CD8-positive, alpha-beta memory T cell (primary cell): ENCODE measurements at places on chromosomes 1 and 21. TPM values are rescaled to one million over a fixed set of nuclear protein-coding genes. Genes with fewer than 3 reads are reported as not detected.
A peak's percentile ranks its signal among the peaks of the same experiment; 100 is the strongest.

The DIRAS3 gene
- total RNA-seq, result 0.16 TPM

The S100A1 gene
- total RNA-seq, result not detected

The GPR89A gene
- 31.0 TPM for total RNA-seq

The RNF11 gene
- 37.4 TPM for total RNA-seq

The FCMR gene
- 75.6 TPM for total RNA-seq

The CDC20 gene
- 129 TPM for total RNA-seq

The HCRTR1 gene
- total RNA-seq, result not detected

The SPATA46 gene
- not detected for total RNA-seq

DNA sequence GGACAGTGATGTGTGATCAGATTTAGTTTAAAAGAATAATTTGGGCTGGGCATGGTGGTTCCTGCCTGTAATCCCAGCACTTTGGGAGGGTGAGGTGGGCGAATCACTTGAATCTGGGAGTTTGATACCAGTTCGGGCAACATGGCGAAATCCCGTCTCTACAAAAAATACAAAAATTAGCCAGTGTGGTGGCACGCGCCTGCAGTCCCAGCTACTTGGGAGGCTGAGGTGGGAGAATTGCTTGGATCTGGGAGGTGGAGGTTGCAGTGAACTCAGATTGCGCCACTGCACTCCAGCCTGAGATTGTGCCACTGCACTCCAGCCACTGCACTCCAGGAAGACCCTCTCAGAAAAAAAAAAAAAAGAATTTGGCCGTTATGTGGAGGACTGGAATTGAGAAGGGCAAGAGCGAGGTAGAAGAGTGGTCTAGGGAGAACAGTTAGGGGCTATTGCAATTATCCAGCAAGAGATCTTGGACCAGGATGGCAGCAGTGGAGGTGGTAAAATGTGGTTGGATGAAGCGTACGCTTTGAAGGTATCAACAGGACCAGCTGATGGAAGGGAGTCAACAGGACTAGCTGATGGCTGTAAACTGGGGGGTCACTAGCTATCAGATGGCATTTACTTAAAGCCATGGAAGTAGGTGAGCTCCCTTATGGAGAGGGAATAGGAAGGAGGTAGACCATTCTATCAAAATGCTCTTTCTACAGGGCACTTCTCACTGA lies 9.6 kb downstream of the BTBD19 start:
- DNase-seq, result no peak
- peaks cover 19% of the 10 kb centered on the region for H3K4me1 ChIP-seq
- H3K36me3 ChIP-seq, result no peaks in the 10 kb centered on the region
- no peak overlapping the region for H3K27ac ChIP-seq
- no peaks in the 10 kb centered on the region for H3K27me3 ChIP-seq

- H3K27me3 ChIP-seq, result no peaks in the 10 kb centered on the region
- H3K4me1 ChIP-seq, result no peaks in the 10 kb centered on the region
- no peak for DNase-seq
- no peaks in the 10 kb centered on the region for H3K36me3 ChIP-seq
Measured at GRCh38 chr1:186754542-186755145, 74.1 kb upstream of the PLA2G4A start.

DNA sequence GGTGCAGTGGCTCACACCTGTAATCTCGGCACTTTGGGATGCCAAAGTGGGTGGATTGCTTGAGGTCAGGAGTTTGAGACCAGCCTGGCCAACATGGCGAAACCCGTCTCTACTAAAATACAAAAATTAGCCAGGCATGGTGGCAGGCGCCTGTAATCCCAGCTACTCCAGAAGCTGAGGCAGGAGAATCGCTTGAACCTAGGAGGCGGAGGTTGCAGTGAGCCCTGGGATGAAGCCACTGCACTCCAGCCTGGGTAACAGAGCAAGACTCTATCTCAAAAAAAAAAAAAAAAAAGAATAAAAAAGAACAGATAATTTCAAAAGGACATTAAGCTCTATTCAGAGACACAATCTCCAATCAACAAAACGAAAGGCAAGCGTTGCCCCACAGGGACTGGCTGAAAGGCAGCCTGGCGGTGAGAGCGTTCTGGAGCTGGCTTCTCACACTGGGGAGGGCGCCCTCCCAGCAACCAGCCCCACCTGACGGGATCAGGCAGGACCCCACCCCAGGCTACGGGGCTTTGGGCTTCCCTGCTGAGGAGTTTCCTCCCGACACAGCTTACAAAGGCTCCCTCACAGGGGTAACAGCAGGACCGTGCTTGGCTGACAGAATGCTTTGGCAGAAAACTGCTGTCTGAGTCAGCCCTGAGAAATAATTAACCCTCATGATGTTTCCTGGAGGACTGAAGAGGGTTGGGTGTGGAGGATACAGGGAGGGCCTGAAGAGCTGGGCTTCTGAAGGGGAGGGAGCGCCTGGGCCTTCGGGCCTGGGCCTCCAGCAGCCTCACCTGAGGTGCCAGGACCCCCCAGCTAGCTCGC lies 31.1 kb upstream of the SRP9 start:
- no peaks in the 10 kb centered on the region for H3K27me3 ChIP-seq
- no peak overlapping the region for H3K27ac ChIP-seq
- DNase-seq, result no peak
- H3K4me1 ChIP-seq, result no peaks in the 10 kb centered on the region
- H3K36me3 ChIP-seq, result no peaks in the 10 kb centered on the region
- H3K4me3 ChIP-seq, result no peak overlapping the region

- peaks cover 43% of the 10 kb centered on the region for H3K4me1 ChIP-seq
- peak overlapping the region; percentile 69 for H3K27ac ChIP-seq
- H3K4me3 ChIP-seq, result no peak overlapping the region
- H3K27me3 ChIP-seq, result no peaks in the 10 kb centered on the region
- H3K36me3 ChIP-seq, result no peaks in the 10 kb centered on the region
Measured at GRCh38 chr1:160538985-160539651, 16.1 kb upstream of the SLAMF6 start.

DNA sequence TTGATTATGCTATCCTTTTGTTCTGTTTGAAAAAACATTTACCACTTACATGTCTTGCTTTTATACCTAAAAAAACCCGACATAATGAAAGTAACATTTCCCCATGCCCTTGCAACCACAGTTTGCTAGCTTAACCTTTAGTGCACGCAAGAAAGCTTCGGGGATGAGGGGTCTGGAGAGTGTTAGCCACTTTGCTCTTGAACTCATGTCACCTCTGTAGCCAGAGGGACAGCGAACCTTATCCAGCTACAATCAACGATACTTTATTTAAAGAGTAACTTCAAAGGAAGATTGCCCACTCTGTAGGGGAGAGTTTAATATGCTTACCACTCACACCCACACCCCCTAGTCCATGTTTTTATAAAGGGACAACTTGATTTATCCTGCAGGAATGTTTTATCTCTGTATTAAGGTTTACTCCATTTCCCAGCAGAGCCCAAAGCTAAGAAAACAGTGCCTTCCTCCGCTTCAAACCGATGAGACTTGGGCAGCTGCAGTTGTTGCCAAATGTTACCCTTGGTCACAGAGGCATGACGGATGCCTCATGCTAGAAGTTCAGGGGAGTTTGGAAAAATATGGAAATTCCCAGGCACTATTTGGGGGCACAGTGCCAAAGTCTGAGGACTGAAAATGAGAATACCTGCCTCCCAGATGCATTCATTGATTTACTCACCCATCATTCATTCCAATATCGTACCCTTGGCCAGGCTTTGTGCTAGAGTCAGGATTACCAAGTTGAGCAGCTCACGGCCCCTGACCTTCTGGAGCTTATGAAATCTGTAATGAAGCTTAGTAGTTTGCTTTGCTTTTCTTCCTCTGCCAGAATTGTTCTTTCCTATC lies 61.4 kb upstream of the VCAM1 start:
- H3K4me1 ChIP-seq, result no peaks in the 10 kb centered on the region
- H3K27ac ChIP-seq, result no peak overlapping the region
- H3K36me3 ChIP-seq, result no peaks in the 10 kb centered on the region
- no peak for DNase-seq
- H3K27me3 ChIP-seq, result no peaks in the 10 kb centered on the region

DNA sequence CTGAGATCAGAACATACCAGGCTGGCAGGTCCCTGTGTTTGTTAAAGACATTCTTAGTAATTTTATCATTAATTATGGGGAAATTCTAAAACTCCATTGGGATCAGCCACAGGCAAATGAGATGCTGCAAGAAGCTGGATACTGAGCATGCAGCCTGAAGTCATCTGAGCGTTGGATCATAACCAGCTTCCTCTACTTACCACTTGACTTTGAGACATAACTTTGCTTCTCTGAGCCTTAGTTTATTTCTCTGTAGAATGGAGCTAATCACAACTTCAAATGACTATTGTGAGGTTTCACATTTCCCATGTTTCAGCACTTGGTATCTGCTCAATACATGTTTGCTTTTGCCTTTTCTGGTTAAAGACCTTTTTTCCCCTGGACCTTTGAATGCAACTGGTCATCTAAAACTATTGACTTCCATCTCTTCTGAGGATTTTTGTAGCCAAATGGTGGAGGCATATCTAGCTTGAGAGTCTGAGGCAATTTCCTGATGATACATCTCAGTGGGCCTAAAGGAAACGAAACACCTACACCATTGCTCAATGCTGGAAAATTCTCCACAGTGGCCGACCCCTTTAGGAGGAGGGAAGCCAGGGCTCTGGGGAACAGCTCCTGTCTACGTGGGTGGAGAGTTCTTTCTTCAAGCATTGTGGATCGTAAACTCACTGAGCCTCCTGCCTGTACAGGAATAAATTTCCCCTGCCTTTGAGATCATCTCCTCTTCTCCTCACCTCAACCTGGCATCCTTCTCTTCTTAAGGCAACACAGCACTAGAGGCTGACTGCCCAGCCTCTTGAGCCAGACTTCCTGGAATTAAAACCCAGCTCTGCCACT lies 109.1 kb upstream of the HOOK1 start:
- no peaks in the 10 kb centered on the region for H3K36me3 ChIP-seq
- no peak overlapping the region for H3K4me3 ChIP-seq
- H3K27me3 ChIP-seq, result no peaks in the 10 kb centered on the region
- H3K27ac ChIP-seq, result no peak overlapping the region
- DNase-seq, result no peak

- no peaks in the 10 kb centered on the region for H3K36me3 ChIP-seq
- no peak overlapping the region for H3K4me3 ChIP-seq
- DNase-seq, result no peak
- H3K27ac ChIP-seq, result no peak overlapping the region
- H3K27me3 ChIP-seq, result peaks cover 13% of the 10 kb centered on the region
Measured at GRCh38 chr1:9183441-9183840, 51.1 kb upstream of the H6PD start.

DNA sequence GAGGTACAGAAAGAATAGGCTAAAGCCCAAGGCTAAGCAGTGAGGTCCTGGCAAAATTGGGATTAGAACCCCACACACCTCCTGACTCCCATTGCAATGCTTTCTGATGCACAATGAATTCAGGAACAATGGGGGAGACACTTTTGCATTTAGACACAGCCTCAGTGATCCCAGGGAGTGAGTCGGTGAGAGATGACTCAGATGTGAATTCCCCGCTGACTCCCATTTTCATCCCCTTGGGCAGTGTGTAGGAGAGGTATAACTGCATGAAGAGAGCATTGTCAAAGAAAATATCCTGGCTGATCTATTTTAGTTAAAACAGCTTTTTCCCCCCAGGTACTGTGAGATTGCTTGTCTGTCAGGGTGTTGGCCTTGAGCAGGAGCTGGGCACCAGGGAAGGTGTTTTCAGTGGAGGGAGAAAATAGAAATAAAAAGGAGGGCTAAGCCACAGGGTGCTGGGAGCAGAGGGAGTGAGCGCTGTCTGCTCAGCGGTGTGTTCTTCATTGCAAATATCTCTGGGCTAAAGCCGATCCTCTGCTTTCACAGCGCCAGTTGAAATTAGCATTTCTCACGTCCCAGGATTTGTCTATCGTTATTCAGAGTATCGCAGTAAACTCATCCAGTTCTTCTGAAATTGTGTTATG lies 247.7 kb upstream of the PTBP2 start:
- no peaks in the 10 kb centered on the region for H3K27me3 ChIP-seq
- no peak overlapping the region for H3K4me3 ChIP-seq
- no peak overlapping the region for H3K27ac ChIP-seq

GRCh38 chr1:216044538-216044937 lies 378.7 kb downstream of the USH2A start:
- no peaks in the 10 kb centered on the region for H3K4me1 ChIP-seq
- H3K27me3 ChIP-seq, result no peaks in the 10 kb centered on the region
- H3K4me3 ChIP-seq, result no peak overlapping the region
- DNase-seq, result no peak
- H3K27ac ChIP-seq, result no peak overlapping the region

- H3K36me3 ChIP-seq, result no peaks in the 10 kb centered on the region
- no peak overlapping the region for H3K27ac ChIP-seq
- H3K4me1 ChIP-seq, result no peaks in the 10 kb centered on the region
- no peak for DNase-seq
- H3K27me3 ChIP-seq, result no peaks in the 10 kb centered on the region
Measured at GRCh38 chr1:216616425-216616824, 106.8 kb downstream of the ESRRG start.

GRCh38 chr1:89822109-89822962 lies 1.5 kb downstream of the LRRC8D start:
- peak overlapping the region; percentile 72 for H3K27ac ChIP-seq
- peaks cover 19% of the 10 kb centered on the region for H3K4me1 ChIP-seq
- H3K4me3 ChIP-seq, result peak overlapping the region; percentile 83
- no peaks in the 10 kb centered on the region for H3K36me3 ChIP-seq

DNA sequence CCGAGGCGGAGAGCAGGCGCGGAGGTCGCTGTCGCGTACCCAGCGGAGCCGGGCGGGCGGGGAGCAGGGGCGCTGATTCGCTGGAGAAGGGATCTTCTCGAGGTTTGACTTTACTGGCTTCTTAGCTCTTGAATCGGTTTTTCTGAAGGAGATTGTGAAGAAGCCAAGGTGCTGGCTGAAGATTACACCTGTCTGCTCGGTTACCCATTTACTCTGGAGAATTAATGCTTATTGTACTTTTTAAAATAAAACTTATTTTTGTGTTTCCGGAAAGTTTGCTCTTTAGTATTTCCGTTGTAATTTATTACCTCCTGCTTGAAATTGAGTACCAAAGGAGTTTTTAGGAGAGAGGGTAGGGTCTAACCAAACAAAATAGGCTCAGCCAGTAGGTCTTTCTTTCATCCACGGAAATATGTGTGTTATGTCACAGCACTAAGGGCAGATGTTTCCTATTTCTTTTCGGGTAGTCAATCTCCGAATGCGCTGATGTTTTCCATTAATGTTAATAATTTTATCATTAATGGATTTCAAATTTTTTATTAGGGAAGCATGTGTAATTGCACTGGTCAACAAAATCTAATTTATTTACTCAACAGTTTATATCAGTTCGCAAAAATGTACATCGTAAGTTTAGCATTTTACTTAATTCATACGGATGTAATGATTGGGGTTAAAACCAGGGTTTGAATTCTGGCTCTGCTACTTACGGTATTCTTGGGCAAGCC lies 510 bp upstream of the GNG5 start:
- H3K27me3 ChIP-seq, result no peaks in the 10 kb centered on the region
- no peaks in the 10 kb centered on the region for H3K36me3 ChIP-seq
- H3K4me1 ChIP-seq, result peaks cover 32% of the 10 kb centered on the region
- H3K27ac ChIP-seq, result peak overlapping the region; percentile 77

GRCh38 chr1:155173478-155174323 lies at the start of gene TRIM46:
TSS of gene TRIM46 (plus strand) at chr1:155173849. CDS start at chr1:155173967, 118 bp downstream.
- H3K36me3 ChIP-seq, result peaks cover 30% of the 10 kb centered on the region
- peaks cover 41% of the 10 kb centered on the region for H3K4me1 ChIP-seq
- DNase-seq, result peak; percentile 41
- H3K27me3 ChIP-seq, result no peaks in the 10 kb centered on the region

- no peak overlapping the region for H3K4me3 ChIP-seq
- no peak for DNase-seq
- no peaks in the 10 kb centered on the region for H3K36me3 ChIP-seq
- no peaks in the 10 kb centered on the region for H3K27me3 ChIP-seq
Measured at GRCh38 chr1:173175514-173176145, 31.5 kb downstream of the TNFSF4 start.
